ENCODE measurements at places on chromosomes 16 and 17. TPM values are rescaled to one million over a fixed set of nuclear protein-coding genes. Genes with fewer than 3 reads are reported as not detected.

Gene SPATA32
- 0.15 TPM for total RNA-seq

Gene TM4SF5
- not detected for total RNA-seq

Gene KRT32
- not detected for total RNA-seq

Gene HAS3
- total RNA-seq: 0.62 TPM

Gene SLC2A4
- total RNA-seq: 0.18 TPM

Gene FBXW10
- 0.11 TPM for total RNA-seq

Gene KRTAP2-1
- total RNA-seq: not detected

Gene LRRC46
- 0.83 TPM for total RNA-seq

Gene PSME3
- 243 TPM for total RNA-seq

Gene PIGW
- total RNA-seq: 43.0 TPM

Gene CFAP97D1
- total RNA-seq: not detected

Gene ABAT
- total RNA-seq: 9.8 TPM

Gene C1QTNF1
- total RNA-seq: not detected

Gene TBC1D3E
- 0.24 TPM for total RNA-seq

Gene C16orf92
- not detected for total RNA-seq

Gene SEPTIN12
- total RNA-seq: not detected

Gene OTOA
- 0.09 TPM for total RNA-seq

Gene PITPNM3
- total RNA-seq: 0.50 TPM

Gene TMEM256
- total RNA-seq: 51.4 TPM

Gene KIF19
- total RNA-seq: 0.20 TPM

Gene CDH3
- total RNA-seq: not detected

Gene HP
- total RNA-seq: not detected

Gene KRT15
- total RNA-seq: not detected

Gene ESRP2
- 0.27 TPM for total RNA-seq

Gene SMPD3
- total RNA-seq: 0.15 TPM

Gene PPL
- total RNA-seq: not detected

Gene SLC5A2
- total RNA-seq: not detected

Gene GRAPL
- total RNA-seq: 2.6 TPM

Gene NT5M
- 5.4 TPM for total RNA-seq

Gene ZPBP2
- total RNA-seq: 0.74 TPM

Gene ASGR1
- total RNA-seq: 0.55 TPM

Gene RHBDL3
- 0.20 TPM for total RNA-seq

Gene CACNG1
- total RNA-seq: not detected

Gene STX1B
- total RNA-seq: 0.40 TPM

Gene CRYBA1
- total RNA-seq: not detected
